Endodermal cell (in vitro differentiated cells): ENCODE measurements at places on chromosomes 16 and 17. TPM values are rescaled to one million over a fixed set of nuclear protein-coding genes. Genes with fewer than 3 reads are reported as not detected.

Gene MMP28
- not detected in 3 replicates for total RNA-seq

Gene CDRT4
- 32.6 and 39.7 TPM in 2 replicates for total RNA-seq

- no peak for DNase-seq
These were observed 253.8 kb upstream of the CDH11 start for GRCh38 chr16:65375651-65376050.

DNA sequence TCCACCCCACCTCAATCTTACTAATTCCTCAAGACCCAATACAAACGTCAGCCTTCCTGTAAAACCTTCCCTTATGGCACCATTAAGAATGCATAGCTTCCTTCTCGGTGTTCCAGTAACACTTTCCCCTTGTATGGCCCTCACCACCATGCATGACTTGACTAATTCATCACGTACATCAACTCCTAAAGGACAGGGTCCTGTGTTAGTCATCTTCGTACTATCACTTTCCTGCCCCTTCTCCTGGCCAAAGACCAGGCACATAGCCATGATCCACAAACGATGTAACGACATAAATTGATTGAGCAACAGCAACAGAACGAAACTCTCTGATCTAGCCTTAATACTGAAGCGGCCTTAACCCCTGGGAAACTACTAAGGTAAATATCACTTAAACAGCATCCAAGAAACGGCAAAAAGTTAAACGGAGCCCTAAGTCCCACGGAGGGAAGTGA lies 612 bp downstream of the PSMD12 start:
- no peak for DNase-seq

GRCh38 chr17:67520252-67520906 lies 143.3 kb downstream of the PITPNC1 start:
- peak; percentile 59 for DNase-seq

DNA sequence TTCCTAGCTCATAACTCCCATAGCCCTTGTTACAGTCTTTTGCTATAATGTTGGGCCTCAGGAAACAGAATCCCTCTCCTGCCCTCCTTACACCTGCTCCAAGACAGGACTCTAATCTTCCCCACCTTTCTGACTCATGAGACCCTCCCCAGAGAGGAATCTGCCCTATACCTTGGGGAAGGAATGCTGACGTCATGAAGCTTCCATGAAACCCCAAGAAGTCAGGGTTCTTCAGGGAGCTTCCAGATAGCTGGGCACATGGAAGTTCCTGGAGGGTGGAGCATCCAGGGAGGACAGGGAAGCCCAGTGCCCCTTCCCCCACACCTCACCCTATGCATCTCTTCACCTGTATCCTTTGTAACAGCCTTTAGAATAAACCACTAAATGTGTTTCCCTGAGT lies 285.7 kb downstream of the SOX9 start:
- DNase-seq, result no peak
